Stromal cell of bone marrow (primary cell): ENCODE measurements at places on chromosomes 4 and X.
A peak's percentile ranks its signal among the peaks of the same experiment; 100 is the strongest.

DNA sequence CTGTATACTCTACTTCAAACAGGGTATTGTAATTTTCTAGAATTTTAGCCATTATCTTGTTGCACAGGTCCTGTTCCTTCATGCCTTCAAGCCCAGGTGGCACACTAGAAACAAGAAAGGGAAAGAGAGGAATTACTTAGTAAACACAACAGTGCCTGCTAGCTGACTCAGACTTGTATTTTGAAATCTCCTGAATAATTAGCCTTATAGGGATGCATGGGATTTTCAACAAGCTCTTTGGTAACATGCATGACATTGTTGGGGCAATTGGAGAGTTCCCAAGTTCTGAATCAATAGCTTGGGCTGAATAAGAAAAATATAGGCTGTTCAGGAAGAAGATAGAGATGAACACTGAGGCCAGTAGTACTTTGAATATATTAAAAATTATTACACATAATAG lies 118.8 kb downstream of the FAM13A start:
- peak; percentile 91 for DNase-seq

GRCh38 chr4:88008122-88008742 lies 797 bp downstream of the PKD2 start:
- DNase-seq = no peak

- no peak for DNase-seq
Measured at GRCh38 chr4:88318751-88319350, 34.5 kb upstream of the PPM1K start.

GRCh38 chrX:13103188-13103913 lies 58.9 kb upstream of the FAM9C start:
- DNase-seq = no peak

DNA sequence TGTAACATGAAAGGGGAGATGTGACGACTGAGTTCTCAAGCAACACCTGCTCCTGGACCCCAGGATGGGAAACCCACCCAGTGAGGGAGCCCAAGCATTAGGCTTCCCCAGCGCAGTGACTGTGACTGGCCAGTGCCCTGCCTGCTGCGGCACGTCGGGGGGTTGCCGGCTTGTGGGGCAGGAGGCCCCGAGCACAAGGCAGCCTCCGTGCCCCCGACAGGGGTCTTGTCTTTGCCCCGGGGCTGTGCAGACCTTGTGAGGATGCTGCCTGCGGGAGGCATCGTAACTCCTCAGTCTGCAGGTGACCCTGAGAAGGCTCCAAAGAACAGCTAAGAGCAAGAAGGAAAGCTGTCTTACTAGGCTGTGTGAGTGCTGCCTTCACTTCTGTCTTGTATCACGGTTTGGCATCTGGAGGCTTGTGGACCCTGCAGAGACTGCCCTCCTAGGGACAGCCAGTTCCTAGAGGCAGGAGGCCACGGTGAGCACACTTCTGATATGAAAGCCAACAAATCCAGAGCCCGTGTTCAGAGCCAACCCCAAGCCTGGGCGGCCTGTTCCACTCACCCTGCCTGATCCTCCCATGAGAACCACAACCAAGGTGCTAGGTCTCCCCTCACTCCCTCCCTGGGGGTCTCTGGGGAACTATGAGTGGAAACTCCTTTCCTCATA lies 47.7 kb downstream of the FGFRL1 start:
- no peak for DNase-seq

DNA sequence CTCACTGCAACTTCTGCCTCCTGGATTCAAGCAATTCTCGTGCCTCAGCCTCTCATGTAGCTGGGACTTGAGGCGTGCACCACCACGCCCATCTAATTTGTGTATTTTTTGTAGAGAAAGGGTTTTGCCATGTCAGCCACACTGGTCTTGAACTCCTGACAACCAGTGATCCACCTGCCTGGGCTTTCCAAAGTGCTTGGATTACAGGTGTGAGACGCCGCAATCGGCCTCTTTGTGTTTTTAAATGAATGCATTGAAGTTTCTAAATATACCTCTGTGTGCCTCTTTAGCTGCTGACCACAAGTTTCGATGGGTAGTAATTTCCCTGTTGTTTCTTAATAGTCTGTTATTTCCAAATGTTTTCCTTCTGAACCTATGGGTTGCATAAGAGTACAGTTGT lies 765.3 kb upstream of the GRIA3 start:
- no peak for DNase-seq

DNA sequence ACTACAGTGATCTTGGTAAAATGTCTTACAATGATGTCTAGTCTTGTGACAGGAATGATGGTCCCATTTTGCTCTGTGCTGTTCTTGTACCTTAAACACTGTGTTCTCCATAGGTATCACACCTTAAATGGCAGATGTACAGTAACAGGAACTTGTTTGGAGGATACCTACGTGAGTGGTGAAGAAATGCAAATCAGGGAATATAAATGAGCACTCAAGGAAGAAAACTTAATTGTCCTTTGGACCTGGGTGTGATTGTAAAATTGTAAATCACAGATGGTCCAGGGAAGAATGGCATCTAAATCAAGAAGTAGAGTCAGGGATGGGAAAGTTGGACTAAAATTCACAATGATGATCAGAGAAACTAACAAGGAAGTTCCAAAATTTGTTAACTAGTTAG lies 12.7 kb downstream of the HPGDS start:
- no peak for DNase-seq

DNA sequence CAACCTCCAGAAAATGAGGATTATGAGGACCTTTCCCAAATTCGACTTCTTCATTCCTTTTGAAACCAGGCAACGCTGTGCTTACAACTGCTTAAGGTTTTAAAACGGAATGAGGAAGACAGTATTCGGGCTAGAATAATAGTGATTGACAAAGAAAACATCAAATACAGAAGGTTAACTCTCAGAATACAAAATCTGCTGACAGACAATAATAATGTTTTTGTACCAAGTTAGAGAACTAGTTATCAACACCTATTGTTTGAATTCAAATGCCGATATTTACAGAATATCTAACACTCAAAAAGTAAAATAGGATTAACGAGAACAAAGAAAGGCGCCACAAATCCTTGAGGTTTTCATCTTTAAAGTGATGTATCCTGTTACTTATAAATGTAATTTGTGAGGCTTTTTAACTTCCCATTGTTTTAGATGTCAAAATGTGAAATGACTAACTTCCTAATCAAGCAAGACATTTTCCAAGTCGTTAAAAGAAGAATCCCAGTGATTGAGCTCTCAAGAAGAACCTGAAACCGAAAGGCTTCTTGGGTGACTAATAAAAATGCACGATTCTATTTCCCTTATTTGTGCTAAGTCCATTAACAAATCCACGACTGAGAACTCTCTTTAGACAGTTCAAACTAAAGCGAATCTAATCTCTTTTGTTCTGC lies 118.3 kb downstream of the SORBS2 start:
- no peak for DNase-seq

DNA sequence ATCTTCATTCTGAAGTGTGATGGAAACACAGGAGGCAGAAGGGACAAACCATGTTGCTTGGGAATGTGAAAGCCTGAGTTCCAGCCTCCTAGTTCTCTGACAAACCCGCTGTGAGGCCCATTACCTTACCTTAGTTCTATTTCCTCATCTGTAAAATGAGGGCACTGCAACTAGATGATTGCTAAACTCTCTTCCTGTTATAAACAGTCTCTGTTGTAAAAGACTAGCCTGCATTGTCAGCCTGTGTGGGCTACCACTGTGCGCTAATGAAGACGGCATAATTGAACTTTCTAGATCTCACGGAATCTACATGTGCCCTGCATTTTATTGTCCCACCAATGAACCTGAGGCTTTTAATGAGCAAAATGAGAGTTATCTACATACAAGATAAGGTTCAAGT lies 147.2 kb downstream of the AFF2 start:
- DNase-seq = no peak

GRCh38 chr4:81472281-81473182 lies 825 bp upstream of the RASGEF1B start:
- no peak for DNase-seq

DNA sequence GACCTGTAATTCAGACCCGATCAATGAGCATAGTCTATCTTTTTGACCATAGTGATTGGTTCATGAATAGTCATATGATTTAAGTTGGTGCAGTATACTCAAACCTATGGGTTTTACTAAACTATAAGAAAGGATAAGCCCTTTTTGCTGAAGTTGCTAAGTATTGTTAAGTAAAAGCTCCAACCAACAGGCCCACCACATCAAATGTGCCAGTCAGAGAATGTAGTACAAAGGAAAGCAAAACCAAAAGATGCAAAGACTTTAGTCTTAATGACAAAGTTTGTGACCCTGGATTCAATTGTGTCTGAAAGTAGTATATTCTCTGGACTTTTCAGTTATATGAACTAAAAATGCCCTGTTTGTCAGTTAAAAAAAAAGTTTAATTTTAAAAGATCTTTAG lies 208.1 kb upstream of the TET2 start:
- no peak for DNase-seq

GRCh38 chrX:123728016-123728415 lies 4.8 kb downstream of the THOC2 start:
- DNase-seq = no peak

GRCh38 chr4:78863991-78864390 lies 75.2 kb downstream of the PAQR3 start:
- DNase-seq = no peak

DNA sequence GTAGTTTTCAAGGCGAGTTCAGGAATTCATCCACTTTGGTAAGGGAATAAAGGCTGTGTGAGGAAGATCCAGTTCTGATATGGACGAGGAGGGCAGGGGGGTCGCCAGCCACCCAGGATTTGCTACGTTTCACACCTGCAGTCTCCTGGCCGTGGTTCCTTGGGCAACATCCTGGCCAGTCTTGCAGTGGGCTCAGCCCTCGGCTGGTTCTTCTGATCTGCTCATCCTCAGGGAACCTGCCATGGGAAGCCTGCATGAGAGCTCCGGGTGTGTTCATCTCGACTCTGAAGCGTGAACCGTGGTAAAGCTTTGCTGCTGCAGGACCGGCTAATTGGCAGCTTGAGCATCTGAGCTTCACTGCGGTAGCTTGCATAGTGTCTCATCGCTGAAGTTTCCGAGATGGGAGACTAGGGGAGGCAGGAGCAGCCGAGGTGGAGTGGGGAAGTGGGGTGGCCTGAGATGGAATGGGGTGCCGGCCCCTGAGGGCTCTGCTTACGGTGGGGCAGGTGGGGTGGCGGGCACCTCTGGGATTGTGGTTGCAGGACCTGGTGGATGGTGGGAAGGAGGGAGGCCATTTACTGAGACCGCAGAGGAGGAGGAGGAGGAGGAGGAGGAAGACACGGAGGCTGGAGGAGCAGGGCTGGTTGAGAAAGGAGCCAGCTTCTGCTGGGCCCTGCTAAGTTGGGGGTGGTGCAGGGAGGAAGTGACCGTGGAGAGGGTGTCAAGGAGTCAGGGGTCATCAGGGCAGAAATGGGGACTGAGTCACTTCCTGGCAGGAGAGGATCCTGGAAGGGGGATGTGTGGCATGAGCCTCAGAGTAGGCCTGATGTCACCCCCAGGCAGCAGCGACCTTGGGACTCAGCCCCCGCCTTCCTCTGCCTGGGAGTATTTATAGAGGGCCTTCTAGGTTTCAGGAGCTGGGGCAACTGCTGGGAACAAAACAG lies 213.1 kb upstream of the PSAPL1 start:
- peak; percentile 29 for DNase-seq

DNA sequence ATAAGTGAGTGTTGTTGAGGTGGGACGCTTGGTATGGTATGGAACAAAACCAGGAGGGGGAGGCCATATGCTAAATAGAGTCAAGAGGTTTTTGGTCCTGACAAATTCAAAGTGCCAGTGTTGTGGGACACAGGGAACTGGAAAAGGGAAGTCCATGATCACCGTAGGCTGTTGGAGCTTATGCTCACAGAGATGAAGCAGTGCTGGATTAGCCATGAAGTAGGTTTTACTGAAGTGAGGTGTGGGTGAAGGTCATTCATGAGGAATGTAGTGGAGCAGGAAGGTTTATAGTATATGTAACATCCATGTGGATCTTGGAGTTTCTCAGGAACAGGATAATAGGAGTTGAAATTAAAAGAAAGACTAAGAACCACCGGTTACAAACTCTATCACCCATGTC lies 256.1 kb upstream of the PITX2 start:
- DNase-seq = no peak

DNA sequence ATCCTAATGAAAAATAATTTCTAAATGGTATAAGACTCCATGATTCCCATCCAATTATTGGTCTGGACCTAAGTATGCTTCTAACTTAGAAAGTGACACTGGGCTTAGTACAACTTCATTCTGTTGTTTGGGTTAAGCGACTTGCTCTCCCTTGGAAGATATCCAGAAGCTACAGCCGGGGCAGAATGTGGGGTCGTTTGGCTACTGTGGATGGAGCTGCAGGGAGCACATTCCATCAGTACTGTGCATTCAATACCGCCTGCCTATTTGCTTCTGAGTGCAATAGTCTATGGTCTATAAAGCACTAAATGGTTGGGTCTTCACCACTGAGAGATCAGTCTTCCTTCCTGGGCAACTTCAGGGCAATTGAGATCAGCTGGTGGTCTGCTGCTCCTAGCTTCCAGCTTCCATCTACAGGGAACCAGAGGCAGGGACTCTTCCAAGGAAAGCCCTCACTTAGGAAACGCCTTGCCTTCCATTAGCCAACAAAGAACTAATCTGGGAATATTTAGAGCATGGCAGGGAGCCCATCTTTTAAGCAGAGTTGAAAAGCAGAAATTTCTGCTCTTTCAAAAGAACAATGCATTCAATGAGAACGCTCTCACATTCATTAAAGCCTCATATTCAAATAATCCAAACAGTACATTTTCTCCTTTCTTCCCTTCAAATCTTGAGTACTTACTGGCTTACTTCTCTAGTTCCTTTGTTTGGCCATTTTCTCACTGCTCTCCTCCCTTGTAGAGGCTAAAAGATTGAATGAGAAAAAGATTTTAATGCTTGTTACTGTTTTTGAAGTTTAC lies 1049.9 kb upstream of the TENM3 start:
- DNase-seq = no peak

DNA sequence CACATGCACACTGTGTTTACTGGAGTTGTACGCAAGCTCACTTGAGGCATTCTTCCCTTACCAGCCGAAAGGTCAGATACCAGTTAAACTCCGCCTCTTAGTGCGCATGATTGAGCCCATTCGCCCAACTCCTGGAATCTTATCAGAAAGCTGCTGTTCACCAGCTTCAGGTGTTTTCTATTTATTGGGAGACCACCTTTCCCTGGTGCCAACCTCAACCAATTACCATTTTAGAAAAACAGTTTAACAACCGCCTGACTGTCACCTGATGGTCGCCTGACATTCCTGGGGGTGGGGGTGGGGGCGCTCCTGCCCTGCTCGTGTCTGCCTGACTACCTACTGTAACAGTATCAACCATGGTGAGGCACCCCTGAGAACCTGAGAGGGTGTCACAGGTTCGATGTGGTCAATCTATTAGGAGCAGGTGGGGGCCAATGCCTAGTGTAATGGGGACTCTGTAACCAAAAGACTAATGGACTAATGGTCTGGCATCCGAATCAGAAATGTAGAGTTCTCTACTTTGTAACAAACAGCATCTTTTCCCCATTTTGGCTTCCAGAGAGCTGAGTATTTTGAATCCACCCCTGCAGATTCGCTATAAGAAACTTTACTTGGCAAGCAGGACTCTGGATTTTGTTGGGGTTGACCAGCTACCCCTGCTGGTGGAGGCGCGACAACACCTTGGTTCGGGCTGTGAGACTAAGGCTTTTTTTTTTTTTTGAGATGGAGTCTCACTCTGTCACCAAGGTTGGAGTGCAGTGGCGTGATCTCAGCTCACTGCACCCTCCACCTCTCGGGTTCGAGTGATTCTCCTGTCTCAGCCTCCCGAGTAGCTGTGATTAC lies 58.2 kb upstream of the ZNF157 start:
- DNase-seq = peak; percentile 44
